Activated naive CD8-positive, alpha-beta T cell treated with anti-CD3 and anti-CD28 coated beads for 36 hours (primary cell): ENCODE measurements at places on chromosomes 16 and 17.
A peak's percentile ranks its signal among the peaks of the same experiment; 100 is the strongest.

GRCh38 chr16:83137894-83138293 lies 511.1 kb downstream of the CDH13 start:
- H3K27me3 ChIP-seq = no peaks in the 10 kb centered on the region
- H3K36me3 ChIP-seq = no peaks in the 10 kb centered on the region
- H3K4me1 ChIP-seq = peaks cover 9% of the 10 kb centered on the region
- H3K4me3 ChIP-seq = no peak overlapping the region
- no peak overlapping the region for H3K27ac ChIP-seq

GRCh38 chr17:5971969-5972368 lies 98.2 kb upstream of the WSCD1 start:
- DNase-seq = no peak
- no peak overlapping the region for H3K4me3 ChIP-seq
- H3K4me1 ChIP-seq = no peaks in the 10 kb centered on the region
- no peak overlapping the region for H3K27ac ChIP-seq

- H3K4me1 ChIP-seq = no peaks in the 10 kb centered on the region
Measured at GRCh38 chr17:12738624-12739023, 50.7 kb upstream of the ARHGAP44 start.

GRCh38 chr17:44362949-44363612 lies 572 bp downstream of the FAM171A2 start:
- peak overlapping the region; percentile 56 for H3K4me3 ChIP-seq
- H3K27ac ChIP-seq = no peak overlapping the region
- H3K4me1 ChIP-seq = peaks cover 6% of the 10 kb centered on the region

GRCh38 chr17:73613271-73614233 lies 30.7 kb downstream of the SDK2 start:
- no peak overlapping the region for H3K4me3 ChIP-seq
- no peaks in the 10 kb centered on the region for H3K36me3 ChIP-seq
- H3K27ac ChIP-seq = no peak overlapping the region
- peaks cover 13% of the 10 kb centered on the region for H3K4me1 ChIP-seq
- no peaks in the 10 kb centered on the region for H3K27me3 ChIP-seq

DNA sequence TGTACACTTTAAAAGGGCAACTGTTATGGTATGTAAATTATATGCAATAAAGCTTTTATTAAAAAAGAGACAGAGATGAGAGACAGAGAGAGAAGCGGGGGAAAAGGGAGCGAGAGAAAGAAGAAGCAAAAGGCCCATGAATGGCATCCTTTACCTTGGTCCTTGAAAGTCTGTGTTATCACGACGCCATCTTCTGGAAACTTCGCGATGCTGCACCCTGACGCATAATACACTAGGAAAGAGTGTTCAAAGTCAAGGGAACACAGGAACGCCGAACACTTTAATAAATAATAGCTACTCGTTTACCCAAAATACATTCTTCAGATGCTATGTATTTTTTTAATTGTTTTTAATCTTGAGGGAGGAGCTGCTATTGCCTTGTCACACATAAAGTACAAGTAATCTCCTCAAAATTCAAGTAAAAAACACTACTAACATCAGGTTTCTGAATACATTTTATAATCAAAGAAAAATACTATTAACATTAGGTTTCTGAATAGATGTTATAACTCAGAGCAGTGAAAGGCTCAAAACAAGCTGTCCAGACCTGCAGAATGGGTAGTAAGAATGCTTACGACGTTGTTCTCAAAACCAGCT lies 23.0 kb upstream of the SLC38A8 start:
- peaks cover 6% of the 10 kb centered on the region for H3K4me1 ChIP-seq
- H3K4me3 ChIP-seq = no peak overlapping the region
- no peak overlapping the region for H3K27ac ChIP-seq
- H3K36me3 ChIP-seq = peaks cover 23% of the 10 kb centered on the region
- DNase-seq = no peak

DNA sequence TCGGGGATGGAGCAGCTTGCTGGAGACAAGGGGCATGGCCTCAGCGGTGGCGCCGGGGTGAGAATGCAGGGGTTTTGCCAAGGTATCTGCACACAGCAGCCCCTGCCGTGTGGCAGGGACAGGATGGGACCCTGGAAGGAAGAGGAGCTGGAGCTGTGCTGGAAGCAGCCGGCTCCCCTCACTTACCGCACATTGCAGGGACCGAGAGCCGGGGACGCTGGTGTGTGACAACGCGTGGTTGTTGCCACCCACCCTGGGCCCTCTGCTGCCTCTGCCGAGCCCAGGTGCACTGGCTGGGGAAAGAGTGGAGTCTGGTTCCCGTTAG lies 3.0 kb downstream of the NUBP2 start:
- H3K27ac ChIP-seq = no peak overlapping the region
- DNase-seq = no peak
- no peaks in the 10 kb centered on the region for H3K27me3 ChIP-seq
- no peak overlapping the region for H3K4me3 ChIP-seq
- H3K36me3 ChIP-seq = peaks cover 10% of the 10 kb centered on the region
- peaks cover 12% of the 10 kb centered on the region for H3K4me1 ChIP-seq

DNA sequence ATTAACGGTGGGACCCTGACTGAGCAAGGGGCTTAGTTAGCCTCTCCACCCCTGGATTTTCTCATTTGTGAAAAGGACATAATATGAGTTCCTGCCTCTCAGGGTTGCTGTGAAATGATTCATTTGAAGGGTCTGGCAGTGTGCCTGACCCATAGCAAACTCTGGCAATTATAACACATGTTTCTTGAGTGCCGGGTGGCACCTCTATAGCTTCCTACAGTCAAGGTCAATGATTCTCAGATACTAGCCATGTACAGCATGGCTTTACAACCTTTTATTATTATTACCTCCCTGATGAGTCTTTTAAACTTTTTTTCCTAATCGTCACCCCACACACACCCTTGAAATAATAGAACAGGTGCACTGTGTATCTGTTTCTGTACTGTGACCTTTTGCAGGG lies 42.1 kb downstream of the TMEM114 start:
- no peak for DNase-seq
- H3K4me3 ChIP-seq = no peak overlapping the region
- H3K27ac ChIP-seq = no peak overlapping the region
- H3K36me3 ChIP-seq = no peaks in the 10 kb centered on the region

DNA sequence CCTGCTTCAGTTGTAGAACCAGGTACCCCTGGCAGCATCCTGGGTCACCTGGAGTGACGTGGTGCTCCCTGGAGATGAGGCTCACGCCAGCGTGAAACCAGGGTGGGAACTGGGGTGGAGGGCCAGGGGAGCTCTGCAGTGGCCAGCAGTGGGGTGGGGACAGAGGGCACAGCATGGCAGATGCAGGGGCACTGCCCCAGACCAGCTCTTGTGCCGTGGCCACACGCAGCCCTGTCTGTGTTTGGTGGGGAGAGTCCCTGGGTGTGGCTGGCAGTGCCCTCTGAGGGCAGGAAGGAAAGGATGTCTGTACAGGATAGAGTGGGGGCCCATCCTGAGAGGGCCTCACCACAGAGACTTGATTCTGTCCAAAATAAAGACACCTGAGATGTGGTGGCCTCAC lies 24.5 kb downstream of the ZNF750 start:
- H3K4me3 ChIP-seq = no peak overlapping the region
- peaks cover 4% of the 10 kb centered on the region for H3K4me1 ChIP-seq
- no peaks in the 10 kb centered on the region for H3K27me3 ChIP-seq
- H3K27ac ChIP-seq = no peak overlapping the region
- peaks cover 47% of the 10 kb centered on the region for H3K36me3 ChIP-seq

GRCh38 chr16:11572301-11572995 lies 14.3 kb downstream of the LITAF start:
- peak; percentile 25 for DNase-seq
- peak overlapping the region; percentile 1 for H3K4me3 ChIP-seq
- H3K27ac ChIP-seq = peak overlapping the region; percentile 66
- H3K4me1 ChIP-seq = peaks cover 62% of the 10 kb centered on the region
- H3K36me3 ChIP-seq = peaks cover 59% of the 10 kb centered on the region

GRCh38 chr17:37481001-37481665 lies 8.6 kb upstream of the DUSP14 start:
- H3K36me3 ChIP-seq = peaks cover 14% of the 10 kb centered on the region
- no peak for DNase-seq
- H3K4me1 ChIP-seq = peaks cover 9% of the 10 kb centered on the region
- no peak overlapping the region for H3K27ac ChIP-seq
- no peaks in the 10 kb centered on the region for H3K27me3 ChIP-seq
- H3K4me3 ChIP-seq = no peak overlapping the region

DNA sequence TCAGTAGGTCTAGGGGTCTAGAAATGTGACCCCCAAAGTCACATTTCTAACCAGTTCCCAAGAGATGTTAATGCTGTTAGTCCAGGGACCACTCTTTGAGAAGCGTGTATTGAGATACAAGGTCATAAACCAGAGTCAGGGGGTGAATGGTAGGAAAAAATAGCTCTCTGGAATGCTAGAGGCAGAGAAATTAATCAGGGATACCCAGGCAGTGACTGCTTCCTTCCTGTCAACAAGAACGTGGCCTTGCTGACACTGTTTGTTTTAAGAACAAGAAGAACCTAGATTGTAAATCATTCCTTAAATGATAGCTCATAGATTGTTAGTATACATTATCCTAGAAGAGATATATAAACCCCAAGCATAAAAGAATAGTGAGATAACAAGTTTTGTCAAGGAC lies 43.8 kb downstream of the PITPNM3 start:
- H3K27me3 ChIP-seq = no peaks in the 10 kb centered on the region
- H3K4me3 ChIP-seq = no peak overlapping the region
- no peaks in the 10 kb centered on the region for H3K4me1 ChIP-seq
- DNase-seq = no peak
- no peaks in the 10 kb centered on the region for H3K36me3 ChIP-seq
- H3K27ac ChIP-seq = no peak overlapping the region

DNA sequence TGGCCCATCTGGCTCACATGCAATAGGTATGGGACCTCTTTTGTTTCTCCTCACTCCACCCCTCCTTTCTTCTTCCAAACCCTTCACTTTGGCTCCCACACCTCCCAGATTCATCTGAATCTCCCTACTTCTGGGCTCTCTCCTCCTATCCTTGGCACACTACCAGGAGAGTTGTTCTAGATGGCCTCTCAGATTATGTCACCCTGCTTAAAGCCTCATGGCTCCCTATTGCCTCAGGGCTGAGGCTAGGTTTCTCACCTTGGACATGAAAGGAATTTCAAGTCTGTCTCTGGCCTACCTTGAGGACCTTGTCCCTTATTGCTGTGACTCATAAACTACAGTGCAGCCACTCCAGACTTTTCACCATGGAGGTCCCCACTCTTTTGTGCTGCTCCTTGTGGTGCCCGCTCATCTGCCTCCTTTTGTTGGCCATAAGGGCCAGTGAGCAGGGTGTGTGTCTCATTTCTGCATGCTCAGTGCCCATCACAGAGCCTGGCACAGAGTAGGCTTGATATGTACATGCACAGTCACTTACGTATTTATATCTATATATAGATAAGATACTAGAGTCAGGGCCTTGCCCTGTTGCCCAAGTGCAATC lies 1.0 kb upstream of the MFAP4 start:
- no peak overlapping the region for H3K27ac ChIP-seq
- peaks cover 7% of the 10 kb centered on the region for H3K27me3 ChIP-seq
- no peak overlapping the region for H3K4me3 ChIP-seq

DNA sequence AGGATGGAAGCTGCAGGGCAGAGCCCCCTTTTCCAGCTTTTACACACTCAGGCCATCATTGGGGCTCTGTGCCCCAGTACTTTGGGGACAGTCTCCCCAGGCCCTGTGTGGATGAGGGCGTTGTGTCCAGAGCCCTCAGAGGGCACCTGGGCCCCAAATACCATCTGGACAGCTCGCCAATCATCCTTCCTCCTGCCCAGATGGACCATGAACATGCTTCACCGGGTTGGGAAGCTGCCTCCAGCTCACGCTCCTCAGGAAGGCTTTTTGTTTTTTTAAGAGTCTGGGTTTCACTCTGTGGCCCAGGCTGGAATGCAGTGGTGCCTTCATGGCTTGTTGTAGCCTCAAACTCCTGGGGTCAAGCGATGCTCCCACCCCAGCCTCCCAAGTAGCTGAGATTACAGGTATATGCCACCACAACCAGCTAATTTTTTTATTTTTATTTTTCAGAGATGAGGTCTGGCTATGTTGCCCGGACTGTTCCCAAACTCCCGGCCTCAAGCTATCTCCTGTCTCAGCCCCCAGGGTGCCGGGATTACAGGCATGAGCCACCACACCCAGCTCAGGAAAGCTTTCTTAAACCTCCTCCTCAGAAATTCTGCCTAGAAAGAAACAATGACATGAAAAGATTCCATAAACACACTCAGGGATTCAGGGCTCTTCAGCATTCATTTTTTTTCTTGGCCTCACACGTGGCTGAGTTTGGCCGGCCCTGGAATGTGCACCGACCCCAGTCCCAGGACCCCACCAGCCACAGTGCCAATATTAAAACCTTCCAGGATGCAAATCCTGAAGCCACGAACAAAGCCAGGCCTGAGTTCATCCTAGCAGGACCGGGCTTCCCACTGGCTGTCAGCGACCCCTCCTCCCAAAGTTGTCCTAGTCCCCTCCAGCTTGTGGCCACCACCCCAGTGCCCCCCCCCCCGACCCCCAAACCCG lies 27.4 kb upstream of the ZNF423 start:
- no peaks in the 10 kb centered on the region for H3K4me1 ChIP-seq
- H3K27me3 ChIP-seq = peaks cover 35% of the 10 kb centered on the region
- DNase-seq = no peak
- H3K27ac ChIP-seq = peak overlapping the region; percentile 14
- H3K4me3 ChIP-seq = no peak overlapping the region

DNA sequence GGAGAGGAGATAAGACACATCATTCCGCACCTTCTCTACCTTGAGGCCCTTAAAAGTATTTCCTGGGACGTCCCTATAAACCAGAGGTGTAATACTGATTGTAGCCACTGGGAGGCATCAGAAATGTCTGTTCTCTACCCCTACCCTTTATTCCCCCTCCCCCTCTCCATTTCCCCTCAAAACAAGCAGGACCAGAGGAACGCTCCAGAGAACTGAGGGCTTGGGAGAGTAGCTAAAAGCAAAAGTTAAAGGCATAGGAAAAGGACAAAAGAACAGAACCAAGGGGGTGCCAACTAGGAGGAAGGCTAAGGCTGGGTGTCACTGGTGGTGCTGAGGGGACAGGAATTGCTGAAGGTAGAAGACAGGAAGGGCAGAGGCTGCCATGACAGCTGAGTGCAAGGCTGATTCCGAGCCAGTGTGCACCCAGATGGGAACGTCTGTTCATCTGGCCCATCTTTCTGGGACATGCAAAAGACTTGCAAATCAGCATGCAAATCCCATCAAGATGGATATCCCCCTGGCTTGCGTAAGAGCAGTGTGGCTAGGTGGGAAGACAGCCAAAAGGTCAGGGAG lies 6.7 kb downstream of the CAMTA2 start:
- peaks cover 22% of the 10 kb centered on the region for H3K36me3 ChIP-seq
- no peak overlapping the region for H3K4me3 ChIP-seq
- peak; percentile 22 for DNase-seq
- peak overlapping the region; percentile 46 for H3K27ac ChIP-seq
- no peaks in the 10 kb centered on the region for H3K27me3 ChIP-seq
- H3K4me1 ChIP-seq = peaks cover 15% of the 10 kb centered on the region

DNA sequence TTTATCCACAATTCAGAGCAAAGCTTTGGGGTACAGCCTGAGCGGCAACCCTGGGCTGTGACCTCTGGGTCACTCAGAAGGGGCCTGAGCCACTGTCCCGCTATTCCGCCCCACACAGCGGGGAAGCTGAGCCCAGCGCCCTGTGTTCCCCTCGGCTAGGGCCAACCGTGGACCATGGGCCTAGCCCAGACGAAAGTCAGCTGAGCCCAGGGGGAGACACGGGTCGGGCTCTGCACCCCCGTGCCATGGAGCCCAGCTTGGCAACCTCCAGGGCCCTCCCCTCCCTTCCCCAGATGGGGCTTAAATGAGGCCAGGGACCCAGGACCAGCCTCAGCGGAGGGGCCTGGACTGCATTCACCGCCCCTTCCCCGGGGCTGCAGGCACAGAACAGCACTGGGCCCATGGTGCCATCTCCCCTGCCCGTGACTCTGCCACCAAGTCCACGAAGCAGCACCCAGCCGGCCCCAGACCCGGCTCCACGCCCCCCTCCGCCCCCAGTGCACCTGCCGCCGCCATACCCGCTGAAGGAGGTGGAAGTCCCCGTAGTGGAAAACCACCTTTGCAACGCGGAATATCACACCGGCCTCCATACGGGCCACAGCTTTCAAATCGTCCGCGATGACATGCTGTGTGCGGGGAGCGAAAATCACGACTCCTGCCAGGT lies 1.8 kb downstream of the TPSD1 start:
- H3K27me3 ChIP-seq = peaks cover 34% of the 10 kb centered on the region
- DNase-seq = no peak
- H3K36me3 ChIP-seq = no peaks in the 10 kb centered on the region
